Thoracic aorta (tissue), 2 donors: ENCODE measurements at places on chromosomes 6 and 20.

- no peaks in the 10 kb centered on the region for H3K36me3 ChIP-seq
- no peaks in the 10 kb centered on the region for H3K27me3 ChIP-seq
- H3K27ac ChIP-seq = peak overlapping the region; percentile 55
- DNase-seq = peak; percentile 59
- peaks cover 50% of the 10 kb centered on the region for H3K4me1 ChIP-seq
Measured at GRCh38 chr20:50304923-50305635, 114.4 kb downstream of the CEBPB start.

DNA sequence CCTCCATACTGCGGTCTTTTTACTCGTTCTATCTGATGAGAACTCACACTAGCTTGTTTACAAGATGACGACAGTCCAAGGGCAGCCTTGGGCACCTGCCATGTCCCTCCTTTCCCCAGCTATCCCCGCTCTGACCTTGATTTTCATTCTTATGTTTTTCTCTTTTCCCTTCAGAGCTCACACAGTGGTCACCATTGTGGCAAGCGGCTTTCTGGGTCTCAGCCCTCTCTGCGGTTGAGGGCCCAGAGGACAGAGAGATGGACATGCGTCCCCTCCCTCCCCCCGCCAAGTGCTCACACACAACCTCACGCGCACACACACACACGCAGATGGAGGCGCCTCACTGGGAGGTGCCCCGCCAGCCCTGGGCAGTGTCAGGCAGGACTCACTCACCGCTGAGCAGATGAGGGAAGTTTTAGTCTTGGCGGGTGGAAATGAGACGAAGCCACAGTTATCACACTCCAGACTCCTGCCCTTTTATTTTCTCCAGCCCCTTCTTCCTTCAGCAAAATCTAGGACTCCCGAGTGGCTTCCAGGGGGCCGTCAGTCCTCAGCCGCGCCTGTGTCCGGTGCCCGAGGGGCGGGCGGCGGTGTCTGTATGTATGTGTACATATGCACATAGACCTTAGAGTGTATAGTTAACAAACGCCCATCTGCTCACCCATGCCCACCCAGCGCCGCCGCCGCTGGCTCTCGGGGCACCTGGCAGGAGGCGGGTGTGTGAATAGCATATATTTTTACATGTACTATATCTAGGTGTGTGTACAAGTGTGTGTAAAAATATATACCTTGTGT is 13.8 kb upstream of the MYL9 start:
- H3K4me1 ChIP-seq = peaks cover 48% of the 10 kb centered on the region
- DNase-seq = no peak
- no peaks in the 10 kb centered on the region for H3K27me3 ChIP-seq
- peaks cover 44% of the 10 kb centered on the region for H3K36me3 ChIP-seq
- peak overlapping the region; percentile 70 for H3K27ac ChIP-seq

DNA sequence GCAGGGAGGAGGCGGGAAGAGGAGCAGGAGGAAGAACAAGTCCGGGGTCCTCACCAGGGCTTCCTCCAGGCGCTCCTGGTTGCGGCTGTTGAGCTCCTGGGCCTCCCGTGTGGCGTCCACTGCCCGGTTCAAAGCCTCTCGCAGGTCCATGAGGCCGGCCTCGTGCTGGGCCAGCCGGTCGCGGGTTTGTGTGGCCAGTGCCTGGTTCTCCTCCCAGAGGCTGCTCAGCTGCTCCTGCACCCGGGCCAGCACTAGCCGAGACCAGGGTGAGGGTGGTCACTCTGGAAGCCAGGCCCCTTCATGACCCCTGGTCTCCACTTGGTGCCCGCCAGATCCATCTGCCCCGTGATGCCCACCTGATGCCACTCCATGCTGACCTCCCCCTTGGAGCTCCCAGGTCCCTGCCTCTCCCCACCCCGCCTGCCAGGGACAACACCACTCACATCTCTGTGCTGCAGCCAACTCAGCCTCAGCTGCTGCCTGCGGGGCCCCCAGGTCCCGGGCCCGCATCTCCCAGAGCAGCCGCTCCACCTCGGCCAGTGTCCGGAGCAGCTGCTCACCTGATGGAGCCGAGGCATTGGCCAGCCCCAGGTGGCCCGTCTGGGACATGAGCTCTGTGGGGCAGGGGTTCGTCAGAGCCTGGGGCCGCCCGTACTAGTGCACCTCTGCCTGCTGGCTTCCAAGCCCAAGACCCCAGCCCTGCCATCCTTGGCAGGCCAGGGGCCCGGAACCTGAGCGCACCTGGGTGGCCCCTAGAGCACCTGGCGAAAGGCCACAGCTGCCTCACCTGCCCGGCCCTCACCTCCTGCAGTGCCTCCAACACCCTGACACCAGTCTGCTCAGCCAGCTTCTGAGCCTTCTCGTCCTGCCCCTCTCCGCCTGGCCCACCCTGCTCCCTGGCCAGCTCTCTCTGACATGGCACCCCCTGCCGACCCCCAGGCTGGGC is 15.9 kb downstream of the ADRM1 start:
- H3K27ac ChIP-seq = no peak overlapping the region
- no peak for DNase-seq
- H3K4me1 ChIP-seq = no peaks in the 10 kb centered on the region
- peaks cover 59% of the 10 kb centered on the region for H3K36me3 ChIP-seq

- H3K36me3 ChIP-seq = no peaks in the 10 kb centered on the region
- H3K27ac ChIP-seq = no peak overlapping the region
- DNase-seq = no peak
- H3K4me1 ChIP-seq = no peaks in the 10 kb centered on the region
Measured at GRCh38 chr6:1029141-1029540, 282.8 kb upstream of the FOXQ1 start.

- no peak for DNase-seq
- no peaks in the 10 kb centered on the region for H3K36me3 ChIP-seq
- no peaks in the 10 kb centered on the region for H3K27me3 ChIP-seq
- no peak overlapping the region for H3K4me3 ChIP-seq
- no peak overlapping the region for H3K27ac ChIP-seq
- H3K4me1 ChIP-seq = peaks cover 47% of the 10 kb centered on the region
Measured at GRCh38 chr6:148892247-148892646, 145.4 kb downstream of the UST start.

DNA sequence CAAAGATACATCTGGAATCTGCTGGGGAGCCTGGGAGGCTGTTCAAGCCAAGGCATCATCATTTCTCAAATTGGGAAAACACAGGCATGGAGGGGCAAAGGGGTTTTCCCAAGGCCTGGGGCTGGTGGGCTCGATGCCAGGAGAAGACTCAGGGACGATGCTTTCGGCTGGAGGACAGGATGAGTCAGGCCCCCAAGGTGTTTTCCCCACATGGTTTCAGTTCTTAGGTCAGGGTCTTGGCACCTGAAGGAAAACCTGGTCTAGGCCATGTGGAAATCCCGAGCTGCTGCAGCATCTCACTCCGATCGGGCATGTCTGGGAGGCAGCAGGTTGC is 348.1 kb downstream of the CDC5L start:
- no peaks in the 10 kb centered on the region for H3K27me3 ChIP-seq
- H3K36me3 ChIP-seq = no peaks in the 10 kb centered on the region
- DNase-seq = no peak
- H3K4me1 ChIP-seq = no peaks in the 10 kb centered on the region

- peaks cover 10% of the 10 kb centered on the region for H3K4me1 ChIP-seq
- no peaks in the 10 kb centered on the region for H3K27me3 ChIP-seq
- no peak for DNase-seq
Measured at GRCh38 chr6:37081042-37081607, 75.7 kb downstream of the FGD2 start.

- H3K4me1 ChIP-seq = no peaks in the 10 kb centered on the region
- no peak overlapping the region for H3K27ac ChIP-seq
- H3K27me3 ChIP-seq = no peaks in the 10 kb centered on the region
Measured at GRCh38 chr6:170231293-170232185, 59.3 kb downstream of the DLL1 start.

GRCh38 chr6:84623956-84624680 is 140.3 kb downstream of the TBX18 start:
- H3K27ac ChIP-seq = no peak overlapping the region
- H3K4me3 ChIP-seq = no peak overlapping the region
- no peaks in the 10 kb centered on the region for H3K4me1 ChIP-seq
- H3K27me3 ChIP-seq = no peaks in the 10 kb centered on the region

DNA sequence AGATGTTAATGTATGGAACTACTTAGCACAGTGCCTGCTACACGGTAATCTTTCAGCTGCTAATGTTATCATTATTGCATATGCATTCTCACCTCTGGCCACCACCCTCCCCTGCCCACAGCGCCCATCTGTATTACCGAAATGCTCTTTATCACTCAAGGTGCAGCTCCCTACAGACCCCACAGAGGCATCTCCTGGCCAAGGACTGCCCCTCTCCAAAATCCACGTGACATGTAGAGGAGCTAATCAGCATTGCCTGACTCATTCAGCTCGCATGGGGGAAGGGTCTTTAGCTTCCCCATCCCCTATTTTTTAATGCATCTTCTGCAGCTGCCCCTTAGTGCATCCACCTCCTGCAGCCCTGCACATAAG is 41.8 kb downstream of the SLC22A23 start:
- no peaks in the 10 kb centered on the region for H3K27me3 ChIP-seq
- H3K27ac ChIP-seq = no peak overlapping the region
- DNase-seq = no peak
- no peaks in the 10 kb centered on the region for H3K4me1 ChIP-seq
- H3K36me3 ChIP-seq = no peaks in the 10 kb centered on the region

GRCh38 chr6:68476611-68477010 is 158.5 kb upstream of the ADGRB3 start:
- H3K4me1 ChIP-seq = no peaks in the 10 kb centered on the region
- no peak overlapping the region for H3K4me3 ChIP-seq

DNA sequence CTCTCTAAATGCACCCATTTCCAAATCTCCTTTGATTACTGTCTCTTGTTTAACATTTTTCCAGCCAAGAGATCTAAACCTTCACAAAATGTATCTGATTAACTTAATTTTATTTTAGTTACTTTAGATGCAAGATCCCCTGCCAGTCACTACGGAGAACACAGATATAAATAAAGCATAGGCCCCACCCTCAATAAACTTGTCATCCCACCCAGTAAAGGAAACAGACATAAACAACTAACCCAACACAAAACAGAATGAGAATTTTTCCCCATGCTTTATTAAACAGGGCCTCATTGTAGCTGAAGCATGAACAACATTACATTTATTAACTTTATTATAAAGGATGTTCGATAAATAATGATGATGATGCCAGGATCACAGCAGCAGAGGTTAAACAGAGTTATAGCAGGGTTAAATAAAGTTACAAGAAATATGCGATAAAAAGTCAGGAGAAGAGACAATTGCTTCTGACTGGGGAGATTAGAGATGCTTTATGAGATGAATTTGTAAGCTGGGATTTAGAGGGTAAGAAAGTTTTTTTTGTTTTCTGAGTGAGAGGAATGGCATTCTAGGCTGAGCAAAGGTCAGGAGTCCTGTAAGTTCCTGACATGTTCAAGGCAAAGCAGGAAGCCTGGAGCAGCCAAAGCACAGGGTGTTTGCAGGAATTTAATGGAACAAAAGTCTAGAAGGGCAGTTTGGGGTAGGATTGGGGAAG is 41.1 kb downstream of the TFAP2A start:
- no peak for DNase-seq
- H3K27ac ChIP-seq = no peak overlapping the region
- H3K4me1 ChIP-seq = no peaks in the 10 kb centered on the region
- H3K27me3 ChIP-seq = no peaks in the 10 kb centered on the region
- no peak overlapping the region for H3K4me3 ChIP-seq

- no peak overlapping the region for H3K27ac ChIP-seq
- no peaks in the 10 kb centered on the region for H3K27me3 ChIP-seq
- no peaks in the 10 kb centered on the region for H3K36me3 ChIP-seq
- no peaks in the 10 kb centered on the region for H3K4me1 ChIP-seq
Measured at GRCh38 chr20:36315545-36316351, 9.6 kb downstream of the DLGAP4 start.

- H3K27me3 ChIP-seq = no peaks in the 10 kb centered on the region
- no peak overlapping the region for H3K27ac ChIP-seq
- H3K4me3 ChIP-seq = no peak overlapping the region
- H3K36me3 ChIP-seq = no peaks in the 10 kb centered on the region
Measured at GRCh38 chr6:78631976-78632375, 235.4 kb upstream of the IRAK1BP1 start.

DNA sequence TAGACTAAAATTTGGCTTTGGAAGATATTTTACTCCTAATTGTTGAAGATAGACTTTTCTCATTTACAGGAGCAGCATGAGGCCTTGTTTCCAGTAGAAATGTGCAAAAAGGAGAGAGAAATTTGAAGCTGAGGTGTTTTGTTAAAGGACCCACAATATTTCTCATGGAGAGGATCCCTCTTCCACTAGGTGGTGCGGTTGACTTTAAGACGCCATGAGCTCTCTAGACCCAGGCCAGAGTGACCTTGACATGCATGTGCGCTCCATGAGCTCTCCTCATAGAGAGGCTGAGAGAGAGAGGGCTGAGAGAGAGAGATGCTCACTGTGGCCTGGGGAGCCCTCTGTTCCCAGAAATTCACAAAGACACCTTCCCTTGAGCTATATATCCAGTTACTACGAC is 861.2 kb upstream of the EYS start:
- no peak for DNase-seq
- H3K4me1 ChIP-seq = no peaks in the 10 kb centered on the region
- H3K27me3 ChIP-seq = no peaks in the 10 kb centered on the region

DNA sequence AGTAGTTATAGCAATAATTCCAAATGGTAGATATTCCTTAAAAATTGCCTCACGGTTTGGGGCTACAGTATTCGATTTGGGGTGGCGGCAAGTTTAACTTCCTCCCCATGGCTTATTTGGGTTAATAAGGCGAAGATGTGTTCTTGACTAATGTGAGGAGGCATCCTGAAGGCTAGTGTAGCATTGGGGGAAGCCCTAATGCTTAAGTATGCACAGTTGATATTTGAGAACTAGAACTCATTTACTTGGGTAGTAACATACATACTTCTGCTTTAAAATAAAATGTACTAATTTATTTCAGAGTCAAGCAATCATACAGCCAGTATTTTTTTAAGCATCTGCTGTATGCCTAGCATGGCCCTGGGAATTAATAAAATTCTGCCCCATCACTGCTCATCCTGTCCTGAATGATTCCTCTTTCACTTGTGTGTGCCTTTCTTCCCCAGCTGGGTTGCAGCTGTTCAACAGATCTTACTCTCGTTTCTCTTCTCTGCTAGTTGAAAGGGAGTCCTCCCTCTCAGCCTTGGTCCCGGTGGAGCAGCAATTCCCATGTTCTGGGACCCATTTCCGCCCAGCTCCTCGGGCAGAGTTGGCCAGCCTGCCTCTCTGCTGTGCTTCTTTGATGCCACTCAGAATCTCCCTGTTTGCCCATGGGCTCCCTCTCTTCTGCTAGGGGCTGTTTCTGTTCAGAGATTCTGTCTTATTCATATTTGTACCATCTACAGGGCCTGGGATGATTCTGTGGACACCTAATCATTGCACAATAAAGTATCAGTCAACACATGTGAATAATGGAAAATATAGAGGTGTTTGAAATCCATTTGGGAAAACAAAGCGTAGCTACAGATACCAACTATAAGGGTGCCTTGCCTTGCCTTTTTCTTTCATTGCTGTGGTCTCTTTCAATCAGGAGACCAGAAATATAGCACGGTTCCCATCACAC is 104.8 kb downstream of the ARID1B start:
- no peak for DNase-seq
- no peak overlapping the region for H3K4me3 ChIP-seq
- H3K27me3 ChIP-seq = no peaks in the 10 kb centered on the region
- no peaks in the 10 kb centered on the region for H3K36me3 ChIP-seq
